ENCODE measurements at places on chromosomes 2 and 18.

DNA sequence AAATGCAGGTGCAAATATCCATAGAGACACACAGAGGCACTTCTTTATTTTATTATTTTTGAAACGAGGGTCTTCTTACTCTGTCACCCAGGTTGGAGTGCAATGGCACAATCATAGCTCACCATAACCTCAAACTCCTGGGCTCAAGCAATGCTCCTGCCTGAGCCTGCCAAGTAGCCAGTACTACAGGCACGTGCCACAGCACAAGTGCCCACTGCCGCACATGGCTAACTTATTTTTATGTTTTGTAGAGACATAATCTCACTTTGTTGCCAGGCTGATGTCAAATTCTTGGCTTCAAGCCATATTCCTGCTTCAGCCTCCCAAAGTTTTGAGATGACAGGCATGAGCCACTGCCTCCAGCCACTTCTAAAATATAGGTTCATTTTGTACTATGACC is 537.6 kb downstream of the THSD7B start:
- no peak for DNase-seq

GRCh38 chr18:76451396-76452331 is 43.4 kb downstream of the ZNF516 start:
- DNase-seq, result no peak

GRCh38 chr2:11998626-11999378 is 252.4 kb downstream of the LPIN1 start:
- DNase-seq, result no peak

DNA sequence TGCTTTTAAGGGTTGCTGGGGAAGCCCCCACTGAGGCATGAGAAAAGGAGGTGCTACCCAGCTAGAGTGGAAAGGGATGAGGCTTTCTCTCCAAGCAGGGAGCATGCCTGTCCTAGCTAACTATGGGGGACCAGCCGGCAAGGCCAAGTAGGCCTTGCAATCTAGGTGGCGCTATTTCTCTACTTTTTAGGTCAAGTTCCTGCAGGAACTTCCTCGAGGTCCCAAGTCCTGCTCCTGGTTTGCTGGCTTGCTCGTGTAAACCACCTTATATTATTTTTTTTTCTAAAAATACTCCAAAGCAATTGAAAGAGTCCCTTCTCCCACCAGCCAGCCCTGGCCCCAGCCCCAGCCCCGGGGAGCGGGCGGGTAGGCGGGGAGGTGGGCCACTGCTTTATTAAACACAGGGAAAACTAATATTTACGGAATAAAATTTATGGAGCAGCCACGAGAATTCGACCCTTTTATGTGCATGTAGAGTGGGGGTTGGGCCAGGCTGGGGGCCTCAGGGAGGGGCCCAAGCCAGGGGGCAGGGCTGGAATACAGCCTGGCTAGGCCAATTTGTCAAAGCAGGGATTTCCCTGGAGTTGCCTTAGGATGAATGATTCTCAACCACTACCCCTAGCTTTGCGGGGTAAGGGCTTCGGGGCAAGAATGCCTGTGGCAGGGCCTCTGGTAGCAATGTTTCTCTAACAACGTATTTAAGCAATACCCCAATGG is 12.8 kb upstream of the IHH start:
- peak; percentile 57 for DNase-seq

- peak; percentile 12 for DNase-seq
Measured at GRCh38 chr2:3959372-3959771, 256.0 kb downstream of the DCDC2C start.

DNA sequence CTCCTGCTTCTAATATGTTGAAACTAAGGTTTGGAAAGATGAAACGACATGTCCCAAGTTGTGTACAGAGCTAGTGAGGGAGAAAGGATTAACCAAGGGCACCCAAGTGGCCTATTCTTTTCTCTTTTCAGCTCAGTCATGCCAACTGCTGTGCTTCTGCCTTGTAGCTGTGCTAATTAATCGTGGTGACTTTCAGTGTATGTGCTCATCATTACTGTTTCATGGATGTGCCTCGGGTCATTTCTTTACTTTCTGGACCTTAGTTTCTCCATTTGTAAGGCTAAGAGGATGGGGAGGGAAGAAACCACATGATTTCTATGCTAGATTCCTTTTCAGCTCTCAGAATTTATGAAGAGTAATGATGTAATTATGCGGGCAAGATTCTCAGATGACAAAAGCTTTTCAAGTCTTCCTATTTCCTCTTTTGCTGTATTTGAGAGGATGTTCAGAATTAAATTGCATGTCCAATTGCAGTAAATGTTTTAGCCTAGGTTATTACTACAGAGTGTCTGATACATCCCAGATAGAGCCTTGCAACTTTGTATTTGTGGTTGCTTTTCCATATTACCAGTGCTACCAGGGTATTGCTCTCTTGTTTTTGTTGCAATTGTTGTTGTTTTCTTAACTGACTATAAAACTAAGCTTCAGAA is 621.2 kb downstream of the CNTNAP5 start:
- no peak for DNase-seq

DNA sequence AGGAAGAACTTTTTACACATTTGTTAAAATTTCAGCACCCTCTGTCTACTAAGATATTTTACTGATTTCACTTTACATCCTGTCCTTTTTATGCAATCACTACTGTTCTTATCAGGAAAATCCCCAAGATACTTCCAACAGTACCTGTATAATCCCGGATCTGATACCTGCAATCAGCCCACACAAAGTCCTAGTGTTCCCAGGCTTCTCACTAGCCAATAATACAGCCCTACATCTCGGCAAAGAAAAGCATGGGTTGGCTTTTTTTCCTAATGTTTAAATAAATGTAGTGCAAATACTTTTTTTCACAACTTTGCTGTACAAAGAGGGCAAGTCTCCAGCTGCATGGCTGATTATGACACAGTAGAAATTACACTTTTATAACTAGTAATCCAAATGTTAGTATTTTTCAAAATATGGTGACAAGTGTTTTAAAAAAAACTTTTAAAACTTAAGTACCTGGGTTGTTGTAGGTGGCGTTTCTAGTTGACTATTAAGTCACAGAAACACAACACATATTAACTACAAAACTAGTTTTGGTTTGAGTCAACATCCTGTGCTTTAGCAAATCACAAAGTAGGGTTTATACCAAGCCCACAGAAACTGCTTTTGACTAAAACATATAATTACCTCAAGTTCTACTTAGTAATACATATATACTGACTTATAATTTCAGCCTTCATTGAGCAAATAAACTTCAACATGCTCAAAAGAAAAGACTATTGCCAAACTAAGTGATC is 19.5 kb downstream of the CNOT11 start:
- DNase-seq, result no peak

- DNase-seq, result no peak
Measured at GRCh38 chr2:174218773-174219172, 29.6 kb downstream of the OLA1 start.

DNA sequence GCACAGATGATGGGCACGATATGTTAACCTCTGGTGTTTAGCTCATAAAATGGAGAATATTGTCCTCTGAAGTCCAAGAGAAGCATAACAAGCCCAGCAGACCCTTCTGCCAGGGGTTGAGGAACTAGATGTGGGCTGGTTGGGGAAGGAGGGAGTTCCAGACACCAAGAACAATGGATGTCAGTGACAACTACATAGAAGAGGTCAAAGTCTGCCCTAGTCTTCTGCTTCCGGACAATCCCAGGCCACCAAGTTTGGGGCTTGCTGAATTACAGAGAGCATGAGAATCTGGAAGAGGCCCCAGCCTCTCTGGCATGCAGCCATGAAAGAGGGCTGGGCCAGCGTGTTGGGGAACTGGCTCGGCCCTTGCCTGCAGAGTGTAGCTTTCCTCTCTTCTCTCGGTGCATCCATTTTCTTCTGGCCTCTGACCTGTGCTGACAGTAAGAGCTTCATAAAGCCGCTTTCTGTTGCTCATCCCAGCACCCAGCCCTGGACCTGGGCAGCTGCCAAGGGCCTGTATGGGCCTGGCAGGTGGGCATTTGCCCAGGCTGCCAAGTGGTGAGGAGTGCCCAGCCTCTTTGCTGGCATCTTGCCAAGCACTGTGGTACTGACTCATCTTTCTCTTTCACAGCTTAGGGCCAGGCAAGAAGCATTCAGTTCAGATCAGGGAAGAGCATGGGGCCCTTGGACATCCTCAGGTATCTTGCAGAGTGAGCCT is 14.6 kb upstream of the LAPTM4A start:
- DNase-seq, result no peak

DNA sequence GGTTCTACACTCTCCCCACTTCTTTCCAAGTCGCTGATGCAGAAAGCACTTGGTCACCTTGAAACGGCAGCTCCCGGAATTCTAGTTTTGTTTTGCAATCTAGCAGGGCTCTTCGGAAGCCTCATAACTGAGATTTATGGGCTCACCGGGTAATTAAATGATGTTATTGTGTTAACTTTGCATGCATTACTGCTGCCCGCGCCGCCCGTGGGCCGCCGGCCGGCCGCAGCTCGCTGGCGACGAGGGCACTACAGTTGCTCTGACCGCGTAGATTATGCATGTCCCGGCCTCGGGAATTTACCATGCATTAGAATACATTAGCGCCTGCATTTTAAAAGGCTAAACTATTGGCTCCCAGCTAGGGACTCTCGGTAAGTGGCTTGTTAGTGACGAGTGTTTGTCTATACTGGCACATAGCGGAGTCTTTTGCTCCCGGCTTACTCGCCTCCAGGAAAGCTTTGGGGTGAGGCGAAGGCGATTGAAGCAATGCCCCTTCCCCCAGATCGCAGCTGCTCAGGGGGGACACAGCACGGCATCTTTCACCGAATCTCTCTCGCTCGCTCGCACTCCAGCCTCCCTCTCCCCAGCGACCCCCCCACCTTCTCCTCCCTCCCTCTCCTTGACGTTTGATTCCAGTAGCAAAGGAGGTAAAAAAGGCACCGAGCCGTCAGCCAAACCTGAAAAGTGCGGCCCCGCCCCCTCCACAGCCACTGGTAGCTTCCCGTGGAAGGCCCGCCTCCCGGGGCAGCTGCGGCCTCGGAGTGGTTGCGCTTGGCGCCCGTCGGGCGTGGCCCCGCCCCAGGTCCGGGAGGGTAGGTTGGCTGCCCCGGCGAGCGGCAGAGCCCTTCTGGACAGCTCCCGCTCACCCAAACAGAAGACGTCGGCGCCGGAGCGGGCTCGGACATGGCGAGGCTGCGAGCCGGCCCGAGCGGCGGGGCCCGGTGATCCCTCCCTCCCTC is at the start of gene ONECUT2:
Gene ONECUT2 (plus strand): TSS at position 839 of the 959 bp plus-strand sequence. CDS start 343 bp downstream, outside the sequence.
- no peak for DNase-seq

DNA sequence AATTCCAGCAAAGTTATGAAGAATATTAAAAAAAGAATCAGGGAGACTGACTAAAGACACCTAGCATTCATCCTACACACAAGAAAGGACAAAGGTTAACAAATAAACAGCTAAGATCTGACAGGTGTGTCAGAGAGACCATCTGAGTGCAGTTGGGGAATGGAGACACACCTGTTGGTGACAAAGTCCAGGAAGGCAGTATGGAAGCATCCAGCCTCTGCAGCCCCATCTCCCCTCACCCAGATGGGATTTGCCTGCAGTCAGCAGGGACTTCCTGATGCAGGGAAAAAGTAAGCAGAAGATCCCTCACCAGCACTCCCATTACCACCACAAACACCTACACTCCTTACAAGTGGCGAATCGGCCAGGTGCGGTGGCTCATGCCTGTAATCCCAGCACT is 37.9 kb downstream of the USP34 start:
- no peak for DNase-seq

- DNase-seq, result peak; percentile 42
Measured at GRCh38 chr2:224971214-224971613, 71.1 kb downstream of the DOCK10 start.

GRCh38 chr2:59803586-59803985 is 749.9 kb downstream of the BCL11A start:
- DNase-seq, result no peak

- DNase-seq, result no peak
Measured at GRCh38 chr2:170836027-170836426, 19.3 kb downstream of the GAD1 start.

DNA sequence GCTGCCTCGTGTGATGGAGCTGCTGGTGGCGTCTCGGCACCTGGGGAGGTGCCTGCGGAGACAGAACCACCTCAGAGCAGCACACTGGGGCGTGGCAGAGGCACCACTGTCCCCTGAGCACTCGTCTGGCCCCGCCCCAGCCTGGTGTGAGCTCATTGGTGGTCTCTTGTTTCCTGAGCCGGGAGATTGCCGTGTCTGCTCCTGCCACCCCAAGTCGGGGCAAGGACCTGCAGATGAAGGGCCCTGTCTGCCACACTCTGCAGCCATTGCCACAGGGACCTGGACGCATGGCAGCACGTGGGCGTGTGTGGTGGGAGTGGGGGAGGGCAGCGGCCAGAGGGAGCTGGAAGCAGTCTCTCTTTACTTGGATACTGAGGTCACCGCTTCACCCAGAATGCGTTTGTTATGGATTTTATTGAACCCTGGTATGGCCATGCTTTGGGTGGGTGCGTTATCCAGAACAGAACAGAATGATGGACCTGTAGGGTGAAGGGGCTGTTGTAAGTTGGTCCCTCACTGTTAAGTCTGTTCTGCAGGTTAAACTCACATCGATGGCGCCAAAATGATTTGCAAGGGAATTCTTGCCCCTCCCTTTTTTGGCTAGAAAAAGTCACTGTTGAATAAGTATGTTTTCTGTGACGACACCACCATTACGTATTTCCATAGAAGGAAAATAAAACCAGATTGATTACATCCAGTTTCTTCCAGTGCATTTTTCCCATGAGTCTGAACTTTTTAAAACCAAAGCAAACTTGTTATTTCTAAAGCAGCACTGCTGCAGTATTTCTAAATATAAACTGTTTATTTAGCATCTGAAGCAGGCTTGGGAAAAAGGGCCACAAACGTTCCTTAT is 92.0 kb downstream of the USP40 start:
- no peak for DNase-seq
